ENCODE measurements at places on chromosomes 6 and 20. TPM values are rescaled to one million over a fixed set of nuclear protein-coding genes. Genes with fewer than 3 reads are reported as not detected.

GRCh38 chr6:132931936-132932514 lies 117.7 kb downstream of the RPS12 start:
- peak; percentile 10 for DNase-seq

GRCh38 chr20:34512266-34512954 lies 3.8 kb upstream of the DYNLRB1 start:
- DNase-seq = no peak

DNA sequence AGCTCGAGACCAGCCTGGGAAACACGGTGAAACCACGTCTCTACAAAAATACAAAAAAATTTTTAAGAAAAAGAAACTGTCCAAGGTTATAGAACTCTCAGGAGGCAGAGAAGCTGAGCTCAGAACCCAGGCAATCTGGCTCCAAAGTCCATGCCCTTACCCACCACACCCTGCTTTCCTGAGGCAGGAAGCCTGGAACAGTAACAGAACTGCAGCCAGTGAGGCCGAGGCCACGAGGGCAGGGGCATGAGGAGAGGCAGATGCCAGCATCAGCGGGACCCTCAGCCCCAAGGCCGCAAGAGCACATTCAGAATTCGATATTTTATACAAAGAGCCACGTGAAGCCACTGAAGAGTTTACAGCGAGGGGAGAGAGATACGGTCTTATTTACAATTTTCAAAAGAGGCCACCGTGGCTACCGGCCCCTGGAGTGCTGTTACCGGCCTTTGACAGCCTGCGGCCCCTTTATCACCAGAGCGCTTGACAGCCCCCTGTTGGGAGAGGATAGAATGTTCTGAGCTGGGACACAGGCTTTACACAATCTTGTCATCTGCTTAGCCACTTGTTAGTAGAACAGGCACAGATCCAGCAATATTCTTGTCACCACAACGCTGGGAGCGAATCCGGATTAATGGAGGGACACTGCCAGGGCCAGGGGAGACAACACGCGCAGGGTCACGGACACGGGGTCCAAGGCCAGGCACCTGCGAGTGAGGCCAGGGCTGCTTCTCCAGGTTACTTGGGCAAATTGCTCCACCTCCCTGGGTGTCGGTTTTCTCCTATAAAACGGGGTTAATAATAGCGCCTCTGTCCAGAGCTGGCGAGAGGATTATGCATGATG lies 5.6 kb downstream of the SPATA2 start:
- DNase-seq = peak; percentile 30

GRCh38 chr20:34736106-34736735 lies 32.1 kb downstream of the TP53INP2 start:
- no peak for DNase-seq

DNA sequence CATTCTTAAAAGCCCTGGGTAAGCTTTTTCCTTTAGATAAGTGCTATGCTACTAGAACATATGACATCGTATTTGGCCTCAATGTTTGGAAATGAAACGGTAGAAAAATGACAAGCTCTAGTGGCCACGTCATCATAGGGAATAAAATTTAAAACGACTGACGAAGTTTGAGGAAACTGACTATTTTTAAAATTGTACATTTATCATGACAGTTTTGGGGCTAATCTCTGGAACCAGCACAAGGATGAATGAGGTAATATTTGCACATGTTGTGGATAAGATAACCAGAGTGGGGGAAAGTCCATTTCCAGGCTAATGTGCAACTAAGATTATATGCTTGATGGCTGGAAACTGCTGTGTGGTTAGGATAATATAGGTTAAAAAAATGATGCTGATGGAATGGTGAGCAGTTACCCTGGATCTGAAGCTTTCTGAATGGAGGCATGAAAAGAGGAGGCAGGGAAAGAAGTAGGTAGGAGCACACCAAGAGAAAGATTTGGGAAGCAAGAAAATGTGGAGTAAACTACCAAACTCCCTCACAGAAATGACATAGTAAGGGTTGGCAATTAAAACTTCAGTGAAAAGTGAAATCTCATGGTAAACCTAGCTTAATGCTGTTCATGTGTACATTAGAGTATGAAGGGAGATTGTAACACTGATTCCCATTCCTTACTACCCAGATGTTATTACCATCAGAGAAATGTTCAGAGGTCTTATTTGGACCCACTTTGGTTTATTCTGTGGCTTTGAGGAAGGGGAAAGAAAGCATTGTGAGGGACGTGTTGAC lies 42.7 kb upstream of the CEP162 start:
- no peak for DNase-seq

- DNase-seq = no peak
Observed at GRCh38 chr6:15522026-15522425, 140.8 kb downstream of the DTNBP1 start.

DNA sequence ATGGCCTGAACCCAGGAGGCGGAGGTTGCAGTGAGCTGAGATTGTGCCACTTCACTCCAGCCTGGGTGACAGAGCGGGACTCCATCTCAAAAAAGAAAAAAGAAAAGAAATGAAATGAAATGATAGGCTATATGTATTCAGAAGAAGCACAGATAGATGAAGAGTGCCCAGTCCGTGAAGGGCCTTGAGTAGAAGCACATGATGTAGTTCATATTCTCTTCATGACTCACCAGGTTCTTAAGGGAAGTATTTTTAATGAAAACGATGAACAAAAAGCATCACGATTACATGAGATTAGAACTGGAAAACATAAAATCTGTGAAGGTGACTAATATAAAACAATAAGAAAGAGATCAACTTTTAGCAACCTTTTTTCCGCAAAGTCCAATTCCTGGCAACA lies 29.8 kb downstream of the TPD52L1 start:
- DNase-seq = no peak

- no peak for DNase-seq
Observed at GRCh38 chr6:148671085-148671484, 75.7 kb upstream of the UST start.

- no peak for DNase-seq
Observed at GRCh38 chr6:146154197-146154596, 125.3 kb downstream of the GRM1 start.

DNA sequence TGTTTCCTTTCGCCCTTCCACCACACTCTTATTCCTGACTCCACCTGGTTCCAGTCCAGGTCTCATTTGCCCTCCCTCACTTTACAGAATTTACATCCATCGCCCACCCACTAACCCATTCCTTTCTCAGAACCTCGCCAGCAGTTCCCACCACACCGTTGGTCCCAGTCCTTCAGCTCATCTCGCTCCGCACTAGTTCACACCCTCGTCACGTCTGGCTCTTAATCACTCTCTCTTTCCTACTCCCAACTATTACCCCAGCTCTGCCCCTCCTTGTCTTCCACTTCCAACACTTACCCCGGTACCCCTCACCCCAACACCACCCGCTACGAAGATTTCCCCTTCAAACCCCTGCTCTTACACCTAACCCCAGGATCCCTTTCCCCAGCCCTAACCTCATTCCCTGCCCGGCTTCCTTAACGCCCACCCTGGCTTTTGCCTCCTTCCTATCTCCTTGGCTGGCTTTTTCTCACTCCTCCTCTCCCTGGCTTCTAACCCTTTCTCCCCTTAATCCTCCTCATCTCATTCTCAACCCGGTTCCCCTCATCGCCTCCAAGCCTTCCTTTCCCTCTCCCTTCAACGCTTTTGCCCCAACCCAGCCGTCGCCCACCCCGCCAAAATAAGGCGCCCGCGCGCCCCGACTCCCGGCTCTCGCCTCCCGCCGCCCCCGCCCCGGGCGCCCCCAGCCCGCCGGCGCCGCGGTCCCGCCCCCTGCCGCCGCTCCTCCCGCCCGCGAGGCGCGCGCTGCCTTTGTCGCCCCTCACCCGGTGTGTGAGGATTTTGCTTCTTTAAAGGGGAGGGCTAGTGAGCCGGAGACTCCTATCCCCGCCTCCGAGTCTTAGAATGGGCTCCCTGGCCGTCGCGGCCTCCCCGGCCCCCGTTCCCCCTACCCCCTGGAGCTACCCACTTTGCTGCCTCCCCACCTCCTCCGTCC lies 542 bp downstream of the USP49 start:
- peak; percentile 23 for DNase-seq

GRCh38 chr6:18600255-18600654 lies 213.1 kb downstream of the RNF144B start:
- DNase-seq = no peak

DNA sequence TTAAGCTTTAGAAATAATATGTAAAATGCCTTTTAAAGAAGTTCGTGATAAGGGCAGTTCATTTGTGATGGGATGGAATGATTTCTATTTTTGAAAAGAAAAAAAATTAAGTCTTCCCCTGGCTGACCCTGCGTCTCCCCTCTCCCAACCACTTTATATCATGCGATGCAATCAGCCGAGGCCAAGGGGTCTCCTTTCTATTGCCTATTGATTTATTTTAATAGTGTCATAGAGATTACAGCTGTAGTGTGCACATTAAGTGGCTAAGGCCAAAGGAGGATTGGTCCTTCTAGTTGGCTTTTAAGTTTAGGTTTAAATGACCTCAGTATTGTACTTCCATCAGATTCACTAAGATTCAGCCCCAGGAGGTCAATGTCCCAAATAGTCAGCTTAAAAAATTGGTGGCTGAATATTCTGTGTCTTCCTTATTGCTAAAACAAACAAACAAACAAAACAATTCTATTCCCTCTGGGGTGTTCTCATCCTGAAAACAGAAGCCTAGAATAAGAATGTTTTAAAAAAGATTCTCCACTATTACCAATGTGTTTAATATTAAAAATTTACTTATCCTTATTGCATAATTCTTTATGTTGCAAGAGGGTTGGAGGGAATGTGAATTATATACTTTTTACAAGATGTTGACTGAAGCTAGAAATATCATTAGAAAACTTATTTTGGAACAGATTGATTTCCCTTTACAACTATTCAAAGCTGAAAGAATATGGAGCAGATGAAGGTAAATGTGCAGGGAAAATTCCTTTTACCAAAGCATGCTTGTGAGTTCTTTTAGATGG lies 359.1 kb downstream of the SAMD5 start:
- DNase-seq = no peak

- no peak for DNase-seq
Observed at GRCh38 chr6:131206463-131207251, 71.4 kb downstream of the AKAP7 start.

DNA sequence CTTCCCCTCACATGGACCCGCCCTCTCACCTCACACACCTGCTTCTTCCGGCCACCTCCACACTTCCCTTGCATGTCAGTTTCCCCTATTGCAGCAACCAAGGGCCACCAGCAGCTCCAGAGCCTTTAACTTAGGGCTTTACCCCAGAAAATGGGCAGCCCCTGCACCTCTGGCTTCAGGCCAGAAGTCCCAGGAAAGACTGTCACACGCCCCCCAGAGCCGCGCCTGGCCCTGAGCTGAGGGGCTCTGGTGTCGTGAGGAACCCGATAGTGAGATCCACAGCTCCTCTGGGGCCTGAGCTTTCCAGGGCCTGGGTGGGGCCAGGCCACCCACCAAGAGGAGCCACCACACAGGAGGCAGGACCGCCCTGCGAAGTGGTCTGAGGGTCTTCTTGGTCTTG lies 182.4 kb downstream of the DLL1 start:
- no peak for DNase-seq

DNA sequence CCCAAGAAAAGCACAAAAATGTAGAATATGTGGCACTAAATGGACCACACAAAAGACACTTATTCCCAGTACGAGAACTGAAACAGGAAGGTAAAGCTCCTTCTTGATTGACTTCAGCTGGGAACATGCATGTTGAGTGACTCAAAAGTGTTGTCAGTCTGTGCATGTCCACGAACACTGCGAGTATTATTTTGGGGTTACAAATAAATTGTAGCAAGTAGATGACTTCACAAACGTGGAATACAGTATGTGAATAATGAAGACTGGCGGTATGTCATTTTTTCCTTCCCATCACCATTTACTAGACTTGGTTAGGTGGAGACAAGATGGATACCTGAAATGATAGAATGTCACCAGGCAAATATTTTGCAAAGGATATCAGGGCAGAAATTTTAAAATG lies 45.4 kb downstream of the L3MBTL3 start:
- no peak for DNase-seq

F13A1 gene
- not detected for total RNA-seq

CDSN gene
- total RNA-seq = under 0.01 TPM

CGA gene
- total RNA-seq = not detected

SLC32A1 gene
- total RNA-seq = not detected

PLN gene
- not detected for total RNA-seq

TAAR5 gene
- not detected for total RNA-seq

All from dermis microvascular lymphatic vessel endothelial cell (primary cell).